ENCODE measurements at places on chromosomes 16 and 17.

GRCh38 chr17:66920950-66921349 is 43.6 kb upstream of the CACNG4 start:
- no peak for DNase-seq

GRCh38 chr16:4272114-4272956 is 488 bp downstream of the TFAP4 start:
- DNase-seq = peak; percentile 39

- DNase-seq = no peak
Observed at GRCh38 chr17:74682028-74682427, 30.7 kb downstream of the CD300LF start.

GRCh38 chr16:400061-400591 is 1.6 kb upstream of the DECR2 start:
- no peak for DNase-seq

- DNase-seq = no peak
Observed at GRCh38 chr17:75267411-75268232, 3.4 kb downstream of the MIF4GD start.

GRCh38 chr16:11078812-11079459 is 134.6 kb downstream of the CLEC16A start:
- DNase-seq = no peak

- DNase-seq = no peak
Observed at GRCh38 chr17:82091264-82092066, 6.6 kb downstream of the FASN start.

DNA sequence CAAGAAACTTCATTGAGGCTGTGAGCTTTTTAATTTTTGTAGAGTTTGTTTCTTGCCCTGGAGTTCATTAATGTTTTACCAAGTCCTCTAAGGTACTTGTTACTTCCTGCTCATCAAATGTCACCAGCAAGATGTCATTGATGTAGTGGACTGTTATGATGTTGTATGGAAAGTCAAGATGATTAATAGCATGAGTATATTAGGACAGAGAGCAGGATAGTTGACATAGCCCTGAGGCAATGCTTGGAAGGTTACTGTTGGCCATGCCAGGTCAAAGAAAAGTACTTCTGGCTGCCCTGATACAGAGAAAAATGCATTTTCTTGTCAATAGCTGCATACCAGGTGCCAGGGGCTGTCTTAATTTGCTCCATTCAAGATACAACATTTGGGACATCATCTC is 6.7 kb downstream of the KRTAP1-5 start:
- DNase-seq = no peak

- no peak for DNase-seq
Observed at GRCh38 chr16:57938936-57939871, 31.7 kb downstream of the CNGB1 start.

GRCh38 chr17:28963841-28964240 is 12.5 kb upstream of the PHF12 start:
- DNase-seq = no peak

DNA sequence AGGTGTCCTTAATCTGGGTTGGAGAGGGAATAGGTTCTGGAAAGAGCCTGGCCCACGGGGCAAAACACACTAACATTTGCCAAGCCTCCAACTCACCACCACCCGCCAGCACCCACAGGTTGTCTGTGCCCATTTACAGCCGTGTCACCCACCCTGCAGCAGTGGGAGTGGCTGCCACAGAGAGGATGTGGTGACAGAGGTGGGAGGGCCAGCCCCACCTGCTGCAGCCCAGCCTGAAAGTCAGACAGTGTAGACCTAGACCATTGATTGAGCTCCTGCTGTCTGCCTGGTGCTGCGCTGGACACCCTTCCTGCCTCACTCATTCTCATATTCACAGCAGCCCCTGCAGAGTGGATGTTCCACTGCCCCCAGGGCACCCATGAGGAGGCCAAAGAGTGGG is 44.7 kb downstream of the IL21R start:
- peak; percentile 81 for DNase-seq

DNA sequence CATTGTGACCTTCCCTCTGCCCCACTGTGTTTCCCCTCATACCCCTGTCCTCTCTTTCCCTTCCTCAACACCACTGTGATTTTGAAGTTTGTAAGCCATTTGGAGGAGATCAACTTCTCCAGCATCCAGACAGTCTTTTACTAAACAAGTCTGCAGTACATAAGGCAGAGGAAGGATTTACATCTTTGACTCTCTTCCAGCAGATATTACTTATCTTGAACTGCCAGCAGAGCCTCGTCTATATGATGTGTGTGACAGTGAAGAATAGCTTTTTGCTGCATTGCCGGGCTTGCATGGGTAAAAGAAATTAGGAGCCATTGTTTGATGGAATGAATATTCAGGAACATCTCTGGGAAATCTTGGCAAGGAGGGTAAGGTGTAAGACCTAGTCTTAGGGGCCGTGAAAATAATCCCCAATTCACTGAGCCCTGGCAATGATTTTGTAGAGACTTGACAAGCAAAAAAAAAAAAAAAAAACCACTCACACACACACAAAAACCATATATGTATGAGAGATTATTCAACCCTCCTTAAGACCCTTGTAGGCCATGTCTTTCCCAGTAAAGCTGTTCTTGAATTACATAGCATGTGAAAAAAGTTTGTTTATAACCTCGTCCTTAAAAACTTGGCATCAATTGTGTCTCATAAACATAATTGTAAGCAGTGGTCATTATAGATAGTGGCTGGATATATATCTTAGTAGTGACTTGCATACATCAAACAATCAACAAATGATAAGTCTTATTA is 903.9 kb downstream of the CDH11 start:
- DNase-seq = no peak

DNA sequence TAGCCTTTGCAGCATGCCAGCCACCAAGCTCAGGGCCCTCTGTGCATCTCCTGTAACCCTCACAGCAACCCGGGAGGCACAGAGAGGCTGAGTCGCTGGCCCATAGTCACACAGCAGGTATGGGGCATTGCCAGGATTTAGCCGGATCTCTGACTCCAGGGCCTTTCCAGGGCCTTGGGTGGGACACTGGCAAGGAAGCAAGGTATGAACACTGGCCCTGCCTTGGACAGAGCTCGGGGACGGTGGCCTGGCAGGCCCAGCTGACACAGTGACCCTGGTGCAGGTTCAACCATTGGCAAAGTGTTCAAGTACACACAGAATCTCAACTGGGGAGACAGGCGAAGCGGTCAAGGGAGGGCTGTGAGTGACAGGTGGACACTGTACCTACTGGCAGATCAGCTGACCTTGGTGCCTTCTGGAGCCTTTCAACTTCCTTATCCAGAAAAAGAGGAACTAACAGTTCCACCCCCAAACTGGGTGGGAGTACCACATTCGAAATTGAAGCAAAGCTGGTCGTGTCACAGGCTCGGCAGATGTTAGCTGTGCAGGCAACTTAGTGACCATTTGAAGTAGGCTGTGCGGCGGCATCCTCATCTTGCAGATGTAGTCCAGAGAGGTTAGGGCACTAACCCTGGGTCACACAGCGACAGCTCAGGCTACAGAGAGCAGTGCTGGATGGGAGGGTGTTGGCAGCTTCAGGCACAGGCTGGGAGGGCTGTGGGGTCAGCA is 287.4 kb downstream of the SEC14L1 start:
- no peak for DNase-seq

- DNase-seq = no peak
Observed at GRCh38 chr17:72429066-72429638, 308.3 kb downstream of the SOX9 start.
